ENCODE measurements at places on chromosomes 7 and 10.

DNA sequence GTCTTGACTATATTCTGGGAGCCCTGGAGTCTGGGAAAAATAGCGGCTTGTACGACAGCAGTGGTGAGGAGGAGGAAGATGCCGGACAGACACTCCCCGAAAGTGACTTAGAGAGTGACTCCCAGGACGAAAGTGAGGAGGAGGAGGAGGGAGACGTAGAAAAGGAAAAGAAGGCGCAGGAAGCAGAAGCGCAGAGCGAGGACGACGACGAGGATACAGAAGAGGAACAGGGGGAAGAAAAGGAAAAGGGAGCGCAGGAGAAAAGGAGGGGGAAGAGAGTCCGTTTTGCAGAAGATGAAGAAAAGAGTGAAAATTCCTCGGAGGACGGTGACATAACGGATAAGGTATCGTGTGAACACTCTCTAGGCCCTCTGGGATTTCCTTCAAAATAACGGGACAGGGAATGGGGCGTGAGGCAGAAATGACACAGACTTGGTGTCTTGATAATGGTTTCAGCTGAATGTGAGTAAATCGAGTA is 908 bp downstream of the NOM1 start:
- no peak for DNase-seq

GRCh38 chr10:103696411-103697145 is 158.8 kb downstream of the SH3PXD2A start:
- DNase-seq, result peak; percentile 75

- DNase-seq, result no peak
These were observed 284.9 kb upstream of the VWC2 start for GRCh38 chr7:49488573-49488972.

- DNase-seq, result no peak
These were observed 70.1 kb downstream of the RELN start for GRCh38 chr7:103919272-103919868.

DNA sequence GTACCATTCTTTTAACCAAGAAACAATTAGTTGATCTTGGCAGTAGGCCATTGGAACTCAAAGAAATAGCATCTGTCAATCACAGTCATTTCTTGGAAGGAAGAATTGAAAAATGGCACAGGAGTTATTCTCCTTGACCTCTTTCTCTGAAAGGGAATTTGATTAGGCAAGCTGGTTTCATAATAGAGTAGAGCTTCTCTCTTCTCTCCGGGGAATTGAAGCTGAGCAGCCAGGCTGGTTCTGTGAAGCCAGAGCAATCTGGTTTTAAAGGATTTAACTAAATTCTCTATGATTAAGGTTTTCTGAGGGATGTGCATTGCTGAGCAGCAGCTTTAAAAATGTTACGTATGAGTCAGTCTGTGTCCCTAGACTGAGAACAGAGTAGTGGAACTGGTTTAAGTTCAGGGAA is 70.2 kb downstream of the AHCYL2 start:
- no peak for DNase-seq
